ENCODE measurements at places on chromosomes 16 and 17.
A peak's percentile ranks its signal among the peaks of the same experiment; 100 is the strongest.

DNA sequence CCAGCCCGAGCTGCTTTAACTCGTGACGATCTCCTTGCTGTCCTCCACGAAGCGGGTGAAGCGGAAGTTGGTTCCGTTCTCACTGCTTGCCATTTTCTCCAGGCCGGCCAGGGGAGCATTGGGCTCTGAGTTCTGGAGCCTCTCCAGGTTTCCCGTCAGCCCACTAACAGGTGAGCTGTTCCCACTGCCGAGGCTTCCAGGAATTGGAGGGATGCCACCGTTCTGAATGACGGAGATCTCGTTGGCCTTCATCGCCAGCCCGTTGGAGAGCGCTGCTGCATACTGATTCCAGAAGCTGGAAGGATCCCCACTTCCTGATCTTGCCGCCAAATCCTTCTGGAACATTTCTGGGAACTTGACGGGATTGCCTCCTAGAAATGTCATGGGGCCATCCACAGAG, 14.0 kb downstream of the SALL1 start:
- DNase-seq = no peak

DNA sequence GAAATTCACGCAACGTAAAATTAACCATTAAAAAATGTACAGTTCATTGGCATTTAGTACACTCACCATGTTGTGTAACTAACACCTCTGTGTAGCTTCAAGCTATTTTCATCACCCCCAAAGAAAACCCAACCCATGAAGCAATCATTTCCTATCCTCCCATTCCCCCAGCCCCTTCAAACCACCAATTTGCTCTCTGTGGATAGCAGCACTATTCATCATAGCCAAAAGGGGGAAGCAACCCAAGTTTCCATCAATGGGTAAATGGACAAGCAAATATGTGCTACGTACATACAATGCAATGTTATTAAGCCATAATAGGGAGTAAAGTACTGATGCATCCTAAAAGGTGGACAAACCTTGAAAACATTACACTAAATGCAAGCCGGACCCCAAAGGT, 10.9 kb upstream of the KRT222 start:
- DNase-seq = no peak

DNA sequence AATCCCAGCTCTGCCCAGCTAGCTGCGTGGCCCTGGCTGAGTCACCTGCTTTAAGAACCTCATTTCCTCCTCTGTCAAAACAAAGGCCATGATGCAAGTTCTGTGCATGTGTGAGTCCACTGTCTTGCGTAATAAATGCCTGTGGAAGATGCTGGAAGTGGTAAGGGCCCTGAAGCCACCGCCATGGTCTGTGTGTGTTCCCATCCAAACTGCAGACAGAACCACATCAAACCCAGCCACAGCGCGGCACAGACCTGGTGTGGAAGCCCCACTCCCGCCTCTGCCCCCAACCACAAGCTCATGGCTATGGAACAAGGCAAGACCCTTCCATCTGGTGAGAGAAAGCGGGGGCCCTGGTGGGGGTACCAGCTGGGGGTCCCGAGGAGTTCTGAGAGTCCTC, 26.0 kb downstream of the NECAB2 start:
- peak; percentile 57 for DNase-seq

GRCh38 chr16:4407543-4408322, 8.7 kb downstream of the CORO7 start:
- no peak for DNase-seq

DNA sequence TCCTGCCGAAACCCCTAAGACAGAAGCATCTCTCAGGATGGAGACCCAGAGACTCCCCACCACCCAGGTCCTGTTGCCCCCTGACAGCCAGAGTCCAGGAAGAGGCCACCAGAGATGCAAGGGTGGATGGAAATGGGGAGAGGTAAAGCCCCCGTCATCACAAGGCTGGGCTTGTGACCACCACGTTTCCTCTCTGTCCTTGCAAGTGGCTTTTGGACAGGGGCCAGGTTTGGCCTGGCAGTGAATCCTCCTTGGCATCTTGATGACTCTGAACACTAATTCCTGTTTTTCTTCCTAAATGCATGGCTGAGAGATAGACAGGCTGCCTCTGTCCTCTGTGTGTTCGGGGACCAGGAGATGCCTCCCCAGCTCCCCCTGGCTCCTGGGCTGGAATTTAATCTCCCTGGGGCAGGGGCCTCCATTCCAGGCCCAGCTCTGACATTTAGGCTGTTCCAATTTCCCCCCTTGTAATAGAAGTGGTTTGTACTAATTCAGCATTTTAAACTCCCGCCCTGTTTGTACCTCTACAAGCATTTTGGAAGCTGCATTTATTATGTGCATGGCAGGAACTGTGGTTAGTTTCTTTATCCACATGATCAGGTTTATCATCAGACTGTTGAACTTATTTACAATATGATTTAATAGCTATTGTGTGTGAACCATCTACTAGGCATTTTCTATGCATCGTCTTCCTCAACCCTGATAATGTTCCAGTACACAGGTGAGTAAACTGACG, 116.1 kb upstream of the IRX6 start:
- DNase-seq = no peak

- DNase-seq = no peak
Measured at GRCh38 chr16:70635336-70636016, 10.9 kb upstream of the IL34 start.

- peak; percentile 20 for DNase-seq
Measured at GRCh38 chr17:38982858-38983746, 15.9 kb upstream of the FBXO47 start.

GRCh38 chr16:59192551-59193199, 458.6 kb upstream of the GOT2 start:
- no peak for DNase-seq

DNA sequence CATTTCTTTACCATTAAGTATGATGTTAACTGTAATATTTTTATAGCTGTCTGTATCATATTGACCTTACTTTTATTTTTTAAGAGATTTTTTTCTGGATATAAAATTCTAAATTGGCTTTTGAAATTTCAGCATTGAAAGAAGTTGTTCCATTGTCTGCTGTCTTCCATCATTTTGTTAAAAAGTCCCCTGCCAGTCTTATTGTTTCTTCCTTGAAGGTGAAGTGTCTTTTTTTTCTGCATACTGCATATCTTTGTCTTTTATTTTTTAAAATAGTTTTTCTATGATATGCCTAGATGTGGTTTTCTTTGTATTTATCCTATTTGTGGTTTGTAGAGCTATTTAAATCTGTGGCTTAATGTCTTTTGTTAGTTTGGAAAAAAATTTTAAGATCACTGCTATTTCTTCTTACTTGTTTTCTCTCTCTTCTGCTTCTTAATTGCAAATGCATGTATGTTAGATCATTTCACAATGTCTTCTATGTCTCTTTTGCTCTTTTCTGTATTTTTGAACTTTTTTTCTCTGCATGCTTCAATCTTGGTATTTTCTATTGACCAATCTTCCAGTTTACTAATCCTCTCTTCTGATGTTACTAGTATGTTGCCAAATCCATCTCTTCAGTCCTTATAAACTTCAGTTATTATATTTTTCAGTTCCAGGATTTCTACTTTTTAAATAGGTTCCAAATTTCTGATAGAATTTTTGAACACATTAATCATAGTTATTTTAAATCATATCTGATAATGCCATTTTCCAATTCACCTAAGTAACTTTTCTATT, 20.2 kb downstream of the IL21R start:
- no peak for DNase-seq

- DNase-seq = no peak
Measured at GRCh38 chr17:27475981-27476895, 20.0 kb downstream of the KSR1 start.

GRCh38 chr16:66414891-66415290, 12.2 kb upstream of the BEAN1 start:
- no peak for DNase-seq

DNA sequence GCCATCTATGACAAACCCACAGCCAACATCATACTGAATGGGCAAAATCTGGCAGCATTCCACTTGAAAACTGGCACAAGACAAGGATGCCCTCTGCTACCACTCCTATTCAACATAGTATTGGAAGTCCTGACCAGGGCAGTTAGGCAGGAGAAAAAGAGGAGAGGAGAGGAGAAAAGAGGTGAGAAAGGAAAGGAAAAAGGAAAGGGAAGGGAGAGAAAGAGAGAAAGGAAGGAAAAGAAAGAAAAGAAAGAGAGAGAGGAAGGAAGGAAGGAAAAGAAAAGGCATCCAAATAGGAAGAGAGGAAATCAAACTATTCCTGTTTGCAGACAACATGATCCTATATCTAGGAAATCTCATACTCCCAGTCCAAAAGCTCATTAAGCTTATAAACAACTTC, 11.5 kb downstream of the STX8 start:
- DNase-seq = no peak

GRCh38 chr16:177981-178667, 1.6 kb downstream of the HBA1 start:
- no peak for DNase-seq

DNA sequence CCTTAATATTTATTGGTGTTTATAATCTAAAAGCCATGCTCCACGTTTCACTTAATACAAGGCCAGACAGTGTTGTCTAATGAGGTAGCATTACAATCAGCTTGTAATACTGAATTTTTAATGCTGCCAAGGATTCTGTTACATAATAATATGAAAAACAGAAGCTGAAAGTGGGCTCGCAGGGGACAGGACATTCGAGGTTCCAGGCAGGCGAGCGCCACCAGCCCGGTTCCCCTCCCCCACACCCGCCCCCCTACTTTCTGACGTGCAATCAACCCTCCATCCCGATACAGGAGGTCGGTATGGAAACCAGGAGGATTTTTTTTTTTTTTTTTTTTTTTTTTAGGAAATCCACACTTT, 6.2 kb upstream of the ZFHX3 start:
- DNase-seq = no peak

DNA sequence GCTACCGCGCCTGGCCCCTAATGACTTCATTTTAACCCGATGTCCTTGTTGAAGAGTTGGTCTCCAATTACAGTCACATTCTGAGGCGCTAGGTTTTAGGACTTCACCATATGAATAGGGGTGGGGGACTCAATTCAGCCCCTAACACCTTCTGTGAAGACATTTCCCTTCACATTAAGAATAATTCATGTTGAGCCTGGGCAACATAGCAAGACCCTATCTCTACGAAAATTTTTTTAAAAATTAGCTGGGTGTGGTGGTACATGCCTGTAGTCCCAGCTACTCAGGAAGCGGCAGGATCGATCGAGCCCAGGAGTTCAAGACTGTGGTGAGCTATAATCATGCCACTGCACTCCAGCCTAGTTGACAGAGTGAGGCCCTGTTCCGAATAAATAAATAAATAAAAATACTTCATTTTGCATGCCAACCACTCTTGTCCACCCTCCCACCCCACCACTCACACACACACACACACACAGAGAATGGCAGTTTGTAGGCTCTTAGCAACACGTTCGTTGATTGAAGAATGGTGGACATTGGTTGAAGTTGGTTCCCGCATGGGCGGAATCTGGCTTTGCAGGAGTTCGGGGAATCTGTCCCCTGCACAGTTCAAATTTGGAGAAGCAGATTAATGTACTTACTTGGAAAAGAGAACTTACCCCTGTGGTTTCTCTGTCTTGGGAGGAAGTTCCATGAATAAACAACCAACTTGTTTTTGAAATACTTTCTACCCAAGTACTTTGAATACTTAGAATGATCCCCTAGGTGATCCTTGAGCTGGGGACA, 27.8 kb upstream of the TVP23A start:
- DNase-seq = no peak

DNA sequence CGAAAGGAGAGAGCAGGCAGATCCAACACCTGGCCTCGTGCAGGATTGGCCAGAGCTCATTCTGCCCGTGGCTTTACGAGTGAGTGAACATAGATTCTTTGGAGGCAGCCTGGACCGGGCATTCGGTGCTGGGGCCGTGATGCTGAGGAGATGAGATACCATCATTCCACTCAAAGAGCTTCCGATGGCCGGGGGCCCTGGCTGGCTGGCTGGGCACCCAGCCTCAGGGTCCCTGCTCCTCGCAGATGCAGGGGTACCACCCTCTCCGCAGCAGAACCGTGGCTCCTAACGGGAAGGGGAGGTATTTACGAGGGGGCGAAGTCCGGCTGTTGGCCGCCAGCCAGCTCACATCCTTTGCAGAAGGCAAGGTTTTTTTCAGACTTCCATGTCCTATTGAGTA, 66.1 kb upstream of the FOXF1 start:
- no peak for DNase-seq

- no peak for DNase-seq
Measured at GRCh38 chr16:17491140-17491662, 20.4 kb upstream of the XYLT1 start.

GRCh38 chr16:25298165-25298872, 40.7 kb upstream of the ZKSCAN2 start:
- DNase-seq = no peak

DNA sequence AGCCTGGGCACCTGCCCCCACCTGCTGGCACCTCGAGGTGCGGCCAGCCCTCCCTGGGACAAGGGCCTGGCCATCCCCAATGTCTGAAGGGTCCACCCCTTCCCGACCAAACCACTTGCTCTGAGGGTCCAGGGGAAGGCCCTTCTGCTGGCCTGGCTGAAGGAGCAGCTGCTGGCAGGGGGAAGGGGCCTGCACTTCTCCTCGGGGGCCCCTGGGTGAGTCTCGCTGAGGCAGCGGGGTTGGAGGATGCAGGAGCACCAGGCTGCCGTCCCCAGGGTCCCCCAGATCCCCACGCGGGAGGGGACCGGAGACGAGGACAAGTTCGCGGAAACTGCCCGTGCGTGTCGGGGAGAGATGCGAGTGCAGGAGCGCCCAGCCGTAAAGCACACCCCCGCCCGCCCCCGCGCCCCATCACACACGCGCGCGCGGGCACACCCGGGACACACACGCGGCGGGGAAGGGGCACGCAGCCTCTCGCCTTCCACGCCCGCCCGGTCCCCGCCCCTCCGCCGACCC, 725 bp upstream of the CACNA1H start:
- DNase-seq = no peak

- DNase-seq = no peak
Measured at GRCh38 chr17:81428948-81429774, 33.9 kb downstream of the BAHCC1 start.

- DNase-seq = no peak
Measured at GRCh38 chr16:35745191-35745590, 2285.8 kb downstream of the TP53TG3F start.

GRCh38 chr17:28047806-28048205, 5.3 kb downstream of the NLK start:
- DNase-seq = no peak

DNA sequence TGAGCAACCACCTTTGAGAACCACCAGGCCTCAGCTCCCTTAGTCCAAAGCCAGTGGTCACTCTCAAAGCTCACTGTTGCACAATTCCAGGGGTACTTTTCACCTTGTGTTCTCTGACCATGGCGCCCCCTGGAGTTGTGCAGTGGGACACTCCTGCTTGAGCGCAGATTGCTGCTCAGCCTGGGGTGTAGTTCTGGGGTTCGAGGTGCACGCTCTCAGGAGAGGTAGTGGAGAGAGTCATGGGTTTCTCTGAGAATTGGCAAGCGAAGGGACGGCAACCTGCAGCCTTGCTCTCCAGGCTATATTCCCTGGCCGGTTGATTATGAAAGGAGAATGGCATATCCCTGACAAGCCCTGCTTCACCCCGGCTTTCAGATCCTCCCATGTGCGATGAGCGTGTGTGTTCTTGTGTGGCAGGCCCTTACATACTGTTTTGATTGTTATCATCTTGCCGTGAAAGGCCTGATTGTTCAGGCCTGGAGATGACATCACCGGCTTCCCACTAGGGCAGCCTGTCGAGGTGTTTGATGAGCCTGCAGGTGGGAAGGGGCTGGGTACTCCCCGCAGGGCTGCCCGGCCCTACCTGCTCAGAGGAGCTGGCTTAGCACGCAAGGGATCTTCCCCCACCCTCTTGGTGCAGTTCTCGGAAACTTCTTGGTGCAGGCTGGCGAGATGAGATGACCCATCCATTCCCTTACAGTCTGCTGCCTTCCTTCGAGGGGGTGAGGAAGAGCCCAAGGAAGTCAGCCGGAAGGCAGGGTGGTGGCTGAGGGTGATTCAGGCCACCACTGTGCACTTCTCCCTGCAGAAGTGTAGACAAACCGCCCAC, 431.2 kb downstream of the SLC39A11 start:
- DNase-seq = no peak

GRCh38 chr17:43900858-43901754, 6.2 kb downstream of the MPP2 start:
- peak; percentile 35 for DNase-seq

Measured in SW 1271 (cell line).